Cardiac septum (tissue), 1 donor: ENCODE measurements at places on chromosomes 1 and 21. TPM values are rescaled to one million over a fixed set of nuclear protein-coding genes. Genes with fewer than 3 reads are reported as not detected.
A peak's percentile ranks its signal among the peaks of the same experiment; 100 is the strongest.

- DNase-seq, result peak; percentile 53
These were observed 103.2 kb downstream of the DMRTB1 start for GRCh38 chr1:53562291-53562980.

DNA sequence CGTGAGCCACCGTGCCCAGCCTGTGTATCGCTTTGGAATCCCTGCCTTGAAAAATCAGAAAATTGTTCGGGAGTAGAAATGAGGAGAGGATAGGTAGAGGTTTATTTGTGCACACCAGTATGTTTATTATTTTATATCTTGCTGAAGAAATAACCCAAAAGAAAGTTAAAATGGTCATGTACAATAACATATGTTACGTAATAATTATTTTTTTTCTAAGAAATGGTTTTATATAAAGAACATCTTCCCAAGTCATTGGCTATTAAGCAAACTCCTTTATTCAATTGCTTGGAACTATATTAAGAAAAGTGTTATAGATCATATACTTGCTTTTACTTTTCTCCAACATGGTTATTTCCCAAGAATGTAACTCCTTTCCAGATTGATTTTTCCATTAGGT lies 171.8 kb downstream of the PHTF1 start:
- no peak for DNase-seq

- no peak for DNase-seq
These were observed 6.9 kb upstream of the SLC35D1 start for GRCh38 chr1:67060811-67061218.

DNA sequence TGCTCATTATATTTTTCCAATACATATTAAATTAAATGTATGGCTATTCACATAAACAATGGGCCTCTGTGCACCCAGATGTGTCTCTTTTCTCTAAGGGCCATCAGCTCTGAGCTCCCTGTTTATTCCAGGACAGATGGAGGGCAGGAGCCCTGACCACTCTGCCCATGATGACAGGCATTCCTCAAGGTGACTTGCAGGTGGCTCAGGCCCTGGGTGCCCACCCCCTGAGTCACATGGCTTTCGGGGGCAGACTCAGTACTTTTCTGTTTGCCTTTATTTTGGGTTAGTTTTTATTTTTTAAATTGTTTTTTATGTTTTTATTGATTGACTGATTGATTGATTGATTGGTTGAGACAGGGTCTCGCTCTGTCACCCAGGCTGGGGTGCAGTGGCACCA lies 6.4 kb upstream of the LRP8 start:
- DNase-seq, result no peak

DNA sequence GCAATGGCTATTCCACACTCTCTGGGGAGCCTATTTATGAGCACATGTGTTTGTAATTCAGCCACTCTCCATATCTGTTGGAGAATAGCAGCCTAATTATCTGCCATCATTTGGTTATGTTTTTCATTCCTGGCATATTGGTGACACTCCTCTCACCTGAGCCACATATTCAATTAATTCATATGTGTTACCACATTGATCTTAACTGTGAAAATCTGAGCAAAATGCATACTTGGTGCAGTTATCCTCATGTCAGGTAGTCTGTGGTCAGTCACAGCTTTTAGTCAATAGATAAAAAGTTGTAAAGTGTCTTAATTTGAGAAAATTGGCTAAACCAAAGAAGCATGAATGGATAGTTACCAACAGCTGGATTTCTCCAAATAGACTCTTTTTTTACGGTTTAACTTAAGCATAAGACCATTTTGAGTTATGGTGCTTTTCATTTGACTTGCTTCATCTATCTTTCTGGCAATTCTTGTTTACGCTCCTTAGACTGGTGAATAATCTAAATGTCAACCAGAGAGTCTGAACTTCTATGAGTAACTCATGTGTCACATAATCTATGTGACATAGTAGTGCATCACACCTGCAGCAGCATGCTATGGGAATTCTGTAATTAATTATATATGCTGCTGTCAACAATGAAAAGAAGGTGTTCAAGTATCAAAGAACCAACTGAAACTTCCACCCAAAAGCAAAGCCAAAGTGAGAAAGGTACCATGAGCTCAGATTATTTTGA lies 187.7 kb upstream of the SGIP1 start:
- DNase-seq, result no peak

DNA sequence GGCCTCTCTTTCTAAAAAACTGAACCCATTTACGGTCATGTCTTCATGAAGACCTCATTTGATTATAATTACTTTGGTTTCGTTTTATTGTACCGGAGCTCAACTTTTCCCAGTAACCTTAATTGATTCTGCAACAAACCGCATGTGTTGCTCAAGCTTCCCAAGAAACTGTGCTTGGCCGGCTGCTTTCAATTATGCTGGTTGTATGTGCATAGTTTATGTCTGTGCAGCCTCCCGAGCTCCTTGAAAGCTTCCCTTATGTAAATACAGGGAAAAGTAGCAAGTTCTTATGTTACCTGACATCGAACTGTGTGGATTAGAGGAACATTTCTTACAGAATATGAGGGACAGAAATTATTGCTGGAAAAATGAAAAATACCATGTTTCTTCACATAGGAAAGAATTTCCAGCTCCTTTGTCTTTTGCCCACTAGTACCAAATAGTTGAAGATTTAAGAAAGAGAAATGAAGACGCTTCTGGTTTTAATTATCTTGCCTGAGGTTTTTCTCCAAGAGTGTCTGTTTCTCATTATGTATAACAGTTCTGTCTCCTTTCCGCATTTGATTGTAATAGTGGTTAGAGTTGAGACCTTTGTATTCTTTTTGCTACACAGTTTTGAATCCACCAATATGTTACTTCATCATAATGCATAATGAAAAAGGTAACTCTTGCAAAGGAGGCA lies 2.1 kb downstream of the VCAM1 start:
- DNase-seq, result no peak

DNA sequence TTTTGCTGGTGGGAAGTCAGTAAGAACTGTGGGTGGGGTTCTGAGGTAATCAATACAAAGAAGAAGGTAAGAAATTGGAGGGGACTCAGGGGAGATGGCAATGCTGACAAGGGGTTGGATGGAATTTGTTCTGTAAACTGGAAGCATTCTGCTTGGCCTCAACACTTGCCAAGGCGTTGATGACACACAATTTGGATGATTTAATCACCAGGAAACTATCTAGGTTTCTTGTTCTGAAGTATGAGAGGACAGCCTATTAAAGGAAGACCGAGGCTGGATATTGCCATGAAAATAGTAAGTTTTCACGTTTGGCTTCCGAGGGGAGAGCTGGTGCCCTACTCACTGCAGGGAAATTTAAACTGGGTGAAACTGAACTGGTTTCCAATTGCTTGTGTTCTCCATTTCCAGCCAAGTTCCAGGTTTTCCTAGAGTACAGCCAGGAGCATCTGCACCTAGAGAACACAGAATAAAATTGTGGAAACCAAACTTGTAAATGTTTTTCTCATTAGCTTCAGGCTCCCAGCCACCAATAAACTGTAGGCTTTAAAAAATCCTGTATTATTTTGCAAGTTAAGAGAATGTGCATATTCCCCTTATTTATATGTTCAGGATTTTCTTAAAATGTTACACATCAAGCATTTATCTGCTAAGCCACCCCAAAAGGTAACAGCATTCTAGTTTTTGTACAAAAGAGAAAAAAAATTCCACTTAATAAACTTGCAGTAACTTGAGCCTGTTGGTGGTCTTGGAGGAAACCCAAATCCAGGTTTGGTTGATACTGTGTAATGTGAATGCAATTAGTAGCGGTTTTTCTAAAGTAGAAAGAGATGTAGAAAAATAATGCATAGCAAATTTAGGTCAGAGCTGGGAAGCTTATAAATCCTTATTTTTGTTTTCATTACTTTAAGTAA lies 53.8 kb downstream of the ROR1 start:
- no peak for DNase-seq

GRCh38 chr1:159132271-159132881 lies 39.0 kb upstream of the CADM3 start:
- peak; percentile 80 for DNase-seq

DNA sequence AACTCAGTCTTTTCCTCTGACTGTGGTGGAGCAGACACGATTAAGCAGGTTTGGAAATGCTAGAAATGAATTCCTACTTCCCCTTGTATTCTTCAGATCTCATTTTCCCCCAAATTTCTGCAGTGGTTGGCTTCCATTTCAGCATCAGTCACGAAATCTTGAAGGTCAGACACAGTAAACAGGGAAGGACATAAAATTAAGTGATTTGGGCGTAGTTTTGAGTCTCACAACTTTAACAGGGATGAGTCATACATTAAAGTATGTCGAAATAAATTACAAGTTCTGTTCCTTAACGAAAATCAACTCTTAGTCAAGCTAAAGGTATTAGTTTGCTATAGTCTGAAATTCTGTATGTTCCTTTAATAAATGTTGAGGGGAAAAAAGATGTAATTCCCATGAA lies 61.1 kb downstream of the HNRNPR start:
- no peak for DNase-seq

DNA sequence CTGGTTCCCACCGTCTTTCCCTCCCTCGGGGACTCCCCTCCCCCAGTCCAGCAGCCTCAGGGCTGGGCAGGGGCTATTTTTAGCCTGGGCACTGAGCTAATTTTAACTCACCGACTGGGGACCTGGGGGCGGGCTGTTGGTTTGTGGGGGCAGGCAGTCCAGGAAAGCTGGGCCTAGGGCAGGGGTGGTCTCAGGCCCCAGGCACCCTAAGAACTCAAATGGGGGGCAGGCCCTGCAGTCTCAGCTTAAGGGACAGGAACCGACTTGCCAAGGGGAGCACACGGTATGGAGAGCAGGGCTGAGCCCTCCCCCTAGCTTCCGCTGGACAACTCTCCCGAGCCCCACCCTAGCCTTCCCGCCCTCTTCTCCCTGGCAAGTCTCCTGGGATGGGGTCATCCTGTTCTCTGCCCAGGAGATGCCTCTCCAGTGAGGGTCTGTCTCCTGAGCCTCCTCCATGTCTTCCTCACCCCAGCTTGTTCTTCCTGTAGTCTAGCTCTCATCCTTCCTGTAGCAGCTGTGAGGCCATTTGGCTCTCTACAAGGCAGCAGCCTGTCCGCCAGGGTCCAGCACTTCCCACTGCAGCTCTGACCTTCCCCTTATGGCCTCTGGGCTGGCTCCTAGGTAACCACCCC lies 10.1 kb downstream of the MEF2D start:
- peak; percentile 84 for DNase-seq

- peak; percentile 81 for DNase-seq
These were observed 1.1 kb downstream of the ZSWIM5 start for GRCh38 chr1:45205011-45205909.

DNA sequence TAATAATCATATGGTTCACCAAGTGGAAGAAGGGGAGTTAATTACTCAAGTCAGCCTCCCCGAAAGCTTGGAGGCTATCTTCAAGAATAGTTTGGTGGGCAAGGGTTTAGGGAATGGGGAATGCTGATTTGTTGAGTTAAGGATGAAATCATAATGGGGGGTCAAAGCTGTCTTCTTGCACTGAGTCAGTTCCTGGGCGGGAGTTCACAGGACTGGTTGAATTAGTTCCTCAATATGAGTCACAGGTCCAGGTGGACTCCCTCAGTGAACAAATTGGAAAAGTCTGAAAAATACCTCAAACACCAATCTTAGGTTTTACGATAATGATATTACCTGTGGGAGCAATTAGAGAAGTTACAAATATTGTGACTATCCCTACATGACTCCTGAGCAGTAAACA lies 115.2 kb upstream of the COA6 start:
- no peak for DNase-seq

DNA sequence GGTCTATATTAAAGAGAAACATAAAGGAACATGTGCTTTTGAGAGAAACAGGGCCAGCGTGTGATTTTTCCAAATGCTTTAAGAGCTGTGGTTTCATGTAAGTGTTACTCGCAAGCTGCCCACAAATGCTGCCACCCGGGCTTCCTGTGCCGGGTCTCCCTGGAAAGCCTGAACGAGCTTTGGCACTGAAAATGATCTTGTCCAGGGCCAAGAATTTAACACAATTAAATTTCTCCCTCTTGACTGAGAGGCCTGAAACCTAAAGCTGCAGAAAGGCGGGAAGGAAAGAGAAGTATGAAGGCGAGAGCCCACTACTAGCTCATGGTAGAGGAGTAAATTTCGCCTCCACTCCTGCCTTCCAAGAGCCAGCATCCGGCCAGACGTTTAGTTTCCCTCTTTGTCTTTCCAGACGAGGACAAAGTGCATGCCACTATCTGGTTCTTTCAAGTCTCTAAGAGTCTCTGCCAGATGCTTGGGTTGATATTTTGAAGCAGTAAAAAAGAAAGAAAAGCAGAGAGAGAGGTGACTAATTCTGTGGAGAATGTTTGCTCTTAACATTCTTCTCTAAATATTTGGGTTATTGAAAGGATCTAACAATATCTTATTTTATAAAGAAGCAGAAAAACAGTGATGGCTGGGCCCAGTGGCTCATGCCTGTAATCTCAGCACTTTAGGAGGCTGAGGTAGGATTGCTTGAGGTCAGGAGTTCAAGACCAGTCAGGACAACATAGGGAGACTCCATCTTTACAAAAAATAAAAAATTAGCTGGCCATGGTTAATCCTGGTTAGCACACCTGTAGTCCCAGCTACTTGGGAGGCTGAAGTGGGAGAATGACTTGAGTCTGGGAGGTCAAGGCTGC lies 100.0 kb upstream of the HNRNPU start:
- no peak for DNase-seq

DNA sequence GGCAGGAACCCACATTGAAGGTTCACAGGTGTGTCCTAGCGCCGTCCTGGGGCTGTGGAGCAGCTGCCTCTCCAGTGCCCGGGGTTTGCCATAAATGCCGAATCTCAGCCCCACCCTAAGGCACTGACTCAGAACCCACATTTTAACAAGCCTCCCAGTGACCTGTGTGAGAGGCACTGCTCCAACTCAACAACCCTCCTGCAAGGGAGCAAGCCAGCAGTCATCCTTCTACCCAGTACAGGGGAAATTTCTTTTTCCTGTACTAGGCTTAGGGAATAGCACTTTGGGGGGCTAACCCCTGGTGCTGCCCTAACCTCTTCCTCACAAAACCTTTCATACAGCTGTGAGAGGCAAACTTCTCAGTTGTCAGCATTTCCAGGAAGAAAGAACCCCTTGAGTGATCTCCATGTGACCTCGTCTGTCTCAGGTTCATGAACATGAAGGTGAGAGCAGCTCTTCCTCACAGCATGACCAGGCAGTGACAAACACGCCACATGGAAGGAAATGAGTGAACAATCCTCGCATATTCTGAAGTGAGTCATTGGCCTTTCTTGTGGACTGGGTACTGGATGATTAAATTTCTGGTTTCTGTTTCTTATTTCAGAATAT lies 11.4 kb upstream of the BCAR3 start:
- no peak for DNase-seq

GRCh38 chr1:59979666-59980065 lies 53.1 kb upstream of the CYP2J2 start:
- no peak for DNase-seq

DNA sequence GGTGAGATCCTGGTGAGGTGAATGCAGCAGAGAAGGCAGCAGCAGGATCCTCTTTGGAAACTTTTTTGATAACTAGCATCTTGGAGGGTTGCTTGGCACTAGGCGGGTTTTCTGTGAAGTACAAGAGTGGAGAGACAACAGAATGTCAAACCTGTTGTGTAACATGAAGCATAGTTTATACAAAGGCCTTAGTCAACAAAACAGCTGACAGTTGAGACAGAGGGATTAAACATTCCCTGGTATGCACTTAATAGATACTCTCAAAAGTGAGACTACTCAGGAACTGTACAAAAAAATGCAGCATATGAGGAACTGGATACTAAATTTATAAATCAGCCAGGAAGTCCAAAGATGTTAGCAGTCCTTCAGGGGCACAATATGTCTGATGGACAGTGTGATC lies 16.4 kb upstream of the CCDC17 start:
- DNase-seq, result no peak

Gene ALX3
- 0.22 TPM for total RNA-seq

Gene FMO2
- 19.8 TPM for total RNA-seq

Gene PROX1
- 110 TPM for total RNA-seq

Gene KIAA0040
- total RNA-seq, result 9.7 TPM

Gene CHRNB2
- 0.05 TPM for total RNA-seq
